ENCODE measurements at places on chromosomes 5 and 9.

GRCh38 chr9:91852801-91853347 is 97.2 kb downstream of the ROR2 start:
- DNase-seq = no peak

- DNase-seq = no peak
Measured at GRCh38 chr5:133408322-133408721, 204.0 kb downstream of the FSTL4 start.

DNA sequence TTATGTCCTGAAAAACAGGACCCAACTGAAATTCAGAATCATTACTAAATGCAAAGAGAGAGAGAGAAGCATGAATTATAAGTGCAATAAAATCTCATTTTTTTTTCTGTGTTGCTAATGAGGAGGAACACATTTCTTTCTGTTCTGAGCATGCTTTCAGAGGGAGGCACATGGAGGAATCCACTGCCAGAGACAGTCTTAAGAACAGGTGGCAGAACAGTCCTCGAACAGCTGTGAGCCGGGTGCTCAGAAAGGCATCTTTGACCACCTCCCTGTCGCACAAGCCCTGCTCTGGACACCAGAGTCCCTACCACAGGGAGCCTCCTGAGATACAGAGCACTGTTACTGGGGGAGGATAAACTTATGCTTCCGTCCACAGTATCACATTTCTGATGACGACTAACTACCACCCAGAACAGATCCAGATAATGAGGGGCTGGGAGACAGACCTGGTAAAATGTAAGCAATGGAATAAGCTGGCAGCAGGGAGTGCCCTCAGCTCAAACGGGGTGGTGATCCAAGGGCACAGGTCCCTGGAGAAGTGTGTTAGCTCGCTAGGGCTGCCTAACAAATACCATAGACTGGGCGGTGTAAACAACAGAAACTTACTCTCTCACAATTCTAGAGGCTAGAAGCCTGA is 134.0 kb downstream of the SLC1A3 start:
- no peak for DNase-seq

GRCh38 chr9:36632892-36633291 is 60.2 kb downstream of the MELK start:
- no peak for DNase-seq

GRCh38 chr9:137708590-137709284 is 89.9 kb downstream of the EHMT1 start:
- DNase-seq = no peak

DNA sequence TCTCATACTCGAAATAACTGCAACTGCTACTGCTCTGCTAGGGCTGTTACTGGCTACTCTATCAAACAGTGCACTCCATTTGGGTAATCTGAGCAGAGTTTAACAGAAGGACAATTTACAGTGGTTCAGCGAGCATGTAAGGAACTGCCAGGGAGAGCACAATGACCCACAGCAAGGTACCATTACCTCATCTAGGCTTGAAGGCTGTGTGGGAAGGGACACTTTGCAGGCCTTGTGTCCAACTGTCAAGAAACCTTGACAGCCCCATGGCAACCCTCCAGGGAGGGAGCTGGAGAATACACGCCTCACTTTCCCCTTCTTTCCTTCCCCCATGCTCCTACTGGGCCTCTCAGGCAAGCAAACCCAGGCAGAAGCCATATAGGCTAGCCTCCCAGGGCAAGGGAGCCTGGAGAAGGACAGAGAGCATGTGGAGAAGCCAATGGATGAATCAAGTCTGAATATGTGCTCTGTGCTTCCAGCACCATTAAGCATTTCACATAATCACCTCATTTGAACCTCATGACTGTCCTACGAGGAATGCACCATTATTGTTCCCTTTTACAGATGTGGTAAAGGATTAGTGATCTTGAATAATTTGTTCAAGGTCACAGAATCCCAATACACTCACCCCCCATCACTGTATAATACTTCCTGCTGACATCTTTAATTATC is 49.9 kb upstream of the JAK2 start:
- no peak for DNase-seq

DNA sequence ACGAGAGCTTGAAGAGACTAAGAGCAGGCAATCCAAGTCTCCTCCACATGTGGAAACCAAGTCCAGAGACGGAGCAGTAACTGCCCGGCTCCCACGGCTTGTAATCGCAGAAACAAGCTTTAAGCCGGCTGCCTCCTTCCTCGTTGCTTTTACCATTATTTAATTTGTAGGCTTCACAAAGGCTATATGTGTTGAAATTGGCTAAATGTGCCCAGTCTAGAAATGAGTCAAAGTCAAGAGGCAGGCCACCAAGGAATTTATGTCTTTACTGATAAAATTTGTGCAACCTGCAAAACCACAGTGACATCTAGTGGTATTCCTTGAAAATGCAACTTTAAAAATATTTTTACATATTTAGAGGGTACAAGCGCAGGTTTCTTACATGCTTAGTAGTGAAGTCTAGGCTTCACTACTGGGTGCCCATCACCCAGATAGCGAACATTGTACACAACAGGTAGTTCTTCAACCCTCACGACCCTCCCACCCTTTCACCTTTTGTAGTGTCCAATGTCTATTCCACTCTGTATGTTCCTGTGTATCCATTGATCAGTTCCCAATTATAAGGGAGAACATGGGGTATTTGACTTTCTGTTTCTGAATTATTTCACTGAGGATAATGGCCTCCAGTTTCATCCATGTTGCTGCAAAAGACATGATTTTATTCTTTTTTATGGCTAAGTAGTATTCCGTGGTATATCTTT is 33.5 kb upstream of the EBF1 start:
- no peak for DNase-seq

DNA sequence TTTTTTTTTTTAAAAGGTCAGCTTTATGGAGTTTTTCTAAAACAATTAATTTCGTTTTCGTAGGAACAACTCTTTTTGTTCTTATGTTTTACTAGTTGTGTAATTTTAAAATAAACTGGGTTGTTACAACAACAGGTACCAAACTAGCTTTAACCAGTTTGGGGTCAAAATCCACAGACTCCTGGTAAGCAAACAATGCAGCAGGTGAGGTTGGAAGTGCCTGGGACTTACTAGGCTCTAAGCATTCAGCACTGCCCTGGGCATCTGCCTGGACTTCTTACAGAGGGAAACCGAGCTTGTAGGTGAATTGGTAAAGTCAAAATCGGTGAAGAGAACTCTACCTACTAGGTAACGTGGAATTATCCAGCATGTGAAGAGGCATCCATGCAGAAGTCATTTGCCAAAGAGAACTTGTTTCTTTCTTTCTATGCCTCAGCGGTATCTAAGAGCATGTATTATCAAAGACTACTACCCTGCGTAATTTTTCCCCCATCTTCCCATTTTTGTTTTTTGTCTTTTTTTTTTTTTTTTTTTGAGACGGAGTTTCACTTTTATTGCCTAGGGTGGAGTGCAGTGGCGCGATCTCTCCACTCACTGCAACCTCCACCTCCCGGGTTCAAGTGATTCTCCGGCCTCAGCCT is 145.4 kb downstream of the KCTD16 start:
- DNase-seq = no peak

GRCh38 chr9:105994970-105995369 is 300.6 kb downstream of the TMEM38B start:
- DNase-seq = no peak

DNA sequence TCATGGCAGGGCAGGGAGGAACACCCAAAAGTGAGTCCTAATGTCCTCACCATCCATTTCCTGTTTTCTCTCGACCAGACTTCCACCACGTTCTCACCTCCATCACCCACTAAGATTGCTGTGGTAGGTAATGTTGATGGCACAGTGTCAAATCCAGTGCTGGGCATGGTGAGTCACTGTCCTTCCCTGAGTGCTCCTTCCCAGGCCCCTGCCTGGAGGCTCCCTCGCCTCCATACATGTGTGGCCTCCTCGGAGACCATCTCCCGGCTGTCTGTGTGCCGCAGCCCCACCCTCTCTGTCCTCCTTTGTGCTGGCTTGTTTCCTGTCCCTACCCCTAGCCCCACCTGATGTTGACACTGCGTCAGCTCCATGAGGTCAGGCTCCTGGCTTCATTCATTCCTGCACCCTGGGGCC is 177.5 kb downstream of the SYK start:
- no peak for DNase-seq

DNA sequence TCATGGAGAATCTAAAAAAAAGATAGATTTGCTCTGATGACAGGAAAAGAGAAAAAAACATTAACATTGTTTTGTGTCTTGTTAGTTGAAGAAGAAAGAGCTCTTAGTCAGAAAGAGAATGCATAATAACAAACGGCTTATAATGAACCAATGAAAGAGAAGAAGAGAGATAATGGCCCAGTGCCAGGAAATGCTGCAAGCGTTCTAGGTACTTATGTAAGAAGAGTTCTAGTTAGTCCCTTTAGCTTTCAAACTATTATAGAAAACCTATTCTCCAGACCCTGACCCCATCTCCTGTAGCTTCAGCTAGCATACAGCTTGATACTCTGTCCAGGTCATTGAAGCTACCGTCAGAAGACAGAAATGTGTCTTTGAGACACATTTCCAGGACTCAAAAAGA is 70.2 kb downstream of the FBXL17 start:
- DNase-seq = no peak

- no peak for DNase-seq
Measured at GRCh38 chr5:85670417-85670816, 947.3 kb upstream of the COX7C start.

DNA sequence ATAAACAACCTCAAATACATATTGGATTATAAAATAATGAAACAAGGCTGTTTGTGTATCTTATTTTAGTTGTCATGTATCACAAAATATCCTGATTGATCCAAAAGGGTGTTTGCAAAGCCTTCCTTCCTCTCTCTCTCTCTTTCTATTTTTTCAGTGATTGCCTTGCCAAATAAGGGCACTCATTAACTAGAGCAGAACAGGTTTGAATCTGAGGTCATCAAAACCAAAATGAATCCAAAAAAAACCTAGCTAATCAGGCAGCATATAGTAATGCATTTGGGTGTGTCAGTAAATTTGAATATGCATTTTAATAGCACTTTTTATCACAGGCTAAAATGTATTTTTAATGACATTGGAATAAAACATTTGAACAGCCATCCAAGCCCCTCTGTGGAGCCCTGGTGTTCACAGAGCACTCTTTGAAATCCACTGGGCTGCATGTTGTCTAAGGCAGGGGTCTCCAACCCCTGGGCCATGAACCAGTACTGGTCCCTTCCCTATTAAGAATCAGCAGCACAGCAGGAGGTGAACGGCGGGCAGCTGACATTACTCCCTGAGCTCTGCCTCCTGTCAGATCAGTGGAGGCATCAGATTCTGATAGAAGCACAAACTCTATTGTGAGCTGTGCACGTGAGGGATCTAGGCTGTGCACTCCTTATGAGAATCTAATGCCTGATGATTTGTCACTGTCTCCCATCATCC is 171.8 kb upstream of the RAI14 start:
- no peak for DNase-seq

DNA sequence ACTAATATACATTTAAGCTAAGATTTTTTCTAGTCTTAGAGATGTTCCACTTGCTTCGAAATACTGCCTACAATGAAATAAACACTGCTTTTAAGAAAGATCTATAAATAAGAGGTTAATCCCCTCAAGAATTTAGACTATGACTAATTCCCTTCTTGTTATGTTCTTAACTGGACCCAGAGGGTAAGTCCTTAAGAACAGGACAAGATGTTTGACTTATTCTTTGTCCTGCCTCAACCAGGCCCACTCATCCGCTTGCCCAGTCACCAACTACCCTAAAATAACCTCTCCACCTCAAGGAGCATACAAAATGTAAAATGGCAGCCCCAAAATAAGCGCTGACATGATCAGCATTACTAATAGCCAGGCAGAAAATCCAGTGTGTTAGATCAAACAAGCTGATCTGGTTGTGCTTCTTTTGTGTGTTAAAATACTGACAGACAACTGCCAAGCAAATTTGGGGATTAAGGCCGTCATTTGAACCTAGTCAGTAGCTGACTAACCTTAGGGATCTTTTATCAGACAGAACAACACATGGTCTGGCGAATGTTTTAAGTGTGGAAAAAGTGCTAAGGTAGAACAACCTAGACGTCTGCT is 93.7 kb upstream of the SMC5 start:
- DNase-seq = no peak

- DNase-seq = no peak
Measured at GRCh38 chr9:18495065-18495464, 21.1 kb downstream of the ADAMTSL1 start.

- no peak for DNase-seq
Measured at GRCh38 chr5:37723162-37723961, 116.5 kb downstream of the GDNF start.

DNA sequence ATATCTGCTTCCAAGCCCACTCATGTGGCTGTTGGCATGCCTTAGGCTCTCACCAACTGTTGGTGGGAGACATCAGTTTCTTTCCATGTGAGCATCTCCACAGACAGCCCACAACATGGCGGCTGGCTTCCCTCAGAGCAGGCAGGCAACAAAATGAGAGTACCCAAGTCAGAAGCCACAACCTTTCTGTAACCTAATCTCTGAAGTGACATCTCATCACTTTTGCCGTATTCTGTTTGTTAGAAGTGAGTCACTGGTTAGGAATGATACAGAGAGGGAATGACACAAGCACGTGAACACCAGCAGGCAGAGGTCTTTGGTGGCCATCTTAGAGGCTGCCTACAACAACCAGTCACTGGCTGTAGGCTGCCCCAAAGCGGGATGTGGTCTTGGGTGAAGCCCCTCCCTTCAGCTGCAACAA is 88.6 kb upstream of the RASGRF2 start:
- no peak for DNase-seq

DNA sequence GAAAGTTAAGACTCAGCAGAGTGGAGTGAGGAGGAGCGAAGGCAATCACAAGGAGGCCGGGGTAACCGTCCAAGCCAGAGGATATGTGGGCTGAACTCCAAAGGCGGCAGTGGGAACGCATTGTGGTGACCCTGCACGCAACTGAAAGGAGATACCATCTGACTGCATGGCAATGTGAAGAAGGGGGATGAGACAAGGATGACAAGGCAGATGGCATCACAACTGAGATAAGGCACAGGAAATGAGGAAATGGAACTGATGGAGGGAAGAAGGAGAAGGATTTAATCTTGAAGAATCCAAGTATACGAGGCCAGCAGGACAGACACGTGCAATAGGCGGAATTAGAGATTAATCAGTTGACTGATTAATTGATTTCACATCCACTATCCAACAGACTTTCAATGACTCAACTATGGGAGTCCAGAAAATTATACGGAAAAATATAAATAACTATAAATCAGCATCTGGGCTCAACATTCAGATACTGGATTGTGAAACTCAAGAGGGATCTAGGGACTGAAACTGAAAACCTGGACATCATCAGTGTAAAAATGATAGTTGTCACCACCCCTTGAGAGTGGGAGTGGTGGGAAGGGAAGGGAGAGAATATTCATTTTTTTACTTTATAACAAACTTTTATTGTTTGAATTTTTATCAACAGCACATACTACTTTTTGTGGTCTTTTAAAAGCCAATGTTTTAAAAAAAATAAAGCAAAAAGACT is 86.1 kb downstream of the ARL15 start:
- DNase-seq = no peak

DNA sequence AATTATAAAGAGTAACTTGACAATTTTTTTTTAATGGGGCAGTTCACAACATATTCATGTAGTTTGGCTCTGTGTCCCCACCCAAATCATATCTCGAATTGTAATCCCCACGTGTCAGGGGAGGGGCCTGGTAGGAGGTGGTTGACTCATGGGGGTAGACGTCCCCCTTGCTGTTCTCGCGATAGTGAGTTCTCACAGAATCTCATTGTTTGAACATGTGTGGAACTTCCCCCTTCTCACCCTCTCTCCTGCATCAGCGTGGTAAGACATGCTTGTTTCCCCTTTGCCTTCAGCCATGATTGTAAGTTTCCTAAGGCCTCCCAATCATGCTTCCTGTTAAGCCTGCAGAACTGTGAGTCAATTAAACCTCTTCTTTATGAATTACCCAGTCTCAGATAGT is 40.7 kb downstream of the FBXW11 start:
- DNase-seq = no peak

GRCh38 chr9:99678566-99678965 is 143.1 kb upstream of the NR4A3 start:
- DNase-seq = no peak
